ENCODE measurements at places on chromosomes 3 and 15.

DNA sequence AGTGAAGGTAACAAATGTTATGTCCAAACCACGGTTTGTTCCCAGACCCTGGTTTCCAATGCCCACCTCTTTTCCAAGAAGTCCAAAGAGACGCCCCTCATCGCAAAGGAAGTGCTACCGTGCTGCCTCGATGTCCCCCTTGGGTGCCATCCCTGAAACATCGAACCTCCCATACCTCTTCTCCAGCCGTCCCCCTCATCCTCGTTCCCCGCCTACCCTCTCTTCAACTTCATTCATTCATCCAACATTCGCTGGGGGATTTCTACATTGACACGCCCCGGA, 467 bp downstream of the TIPIN start:
- no peak for DNase-seq

DNA sequence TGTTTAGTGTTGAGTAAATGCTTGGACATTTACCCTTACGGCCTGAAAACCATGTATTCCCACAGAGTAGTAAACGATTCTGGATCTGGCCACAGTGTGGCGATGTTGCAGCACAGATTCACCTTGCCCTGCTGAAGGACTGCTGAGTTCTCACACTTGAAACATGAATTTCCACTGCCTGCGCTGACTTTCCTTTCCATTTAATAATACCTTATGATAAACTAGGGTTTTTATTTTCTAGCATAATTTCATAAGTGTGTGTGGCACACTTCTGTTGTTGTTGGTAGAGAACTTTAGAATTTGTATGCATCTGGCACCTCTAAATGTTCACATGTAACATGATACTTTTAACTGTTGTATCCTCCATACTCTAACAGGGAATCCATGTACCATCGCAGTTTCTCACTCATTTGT, 53.9 kb downstream of the C3orf38 start:
- peak; percentile 64 for DNase-seq

- DNase-seq, result no peak
Measured at GRCh38 chr3:168506589-168506988, 410.9 kb upstream of the GOLIM4 start.

- DNase-seq, result peak; percentile 83
Measured at GRCh38 chr3:42071904-42072812, 19.0 kb upstream of the TRAK1 start.

- DNase-seq, result no peak
Measured at GRCh38 chr3:151091685-151092345, 6.4 kb downstream of the MED12L start.

DNA sequence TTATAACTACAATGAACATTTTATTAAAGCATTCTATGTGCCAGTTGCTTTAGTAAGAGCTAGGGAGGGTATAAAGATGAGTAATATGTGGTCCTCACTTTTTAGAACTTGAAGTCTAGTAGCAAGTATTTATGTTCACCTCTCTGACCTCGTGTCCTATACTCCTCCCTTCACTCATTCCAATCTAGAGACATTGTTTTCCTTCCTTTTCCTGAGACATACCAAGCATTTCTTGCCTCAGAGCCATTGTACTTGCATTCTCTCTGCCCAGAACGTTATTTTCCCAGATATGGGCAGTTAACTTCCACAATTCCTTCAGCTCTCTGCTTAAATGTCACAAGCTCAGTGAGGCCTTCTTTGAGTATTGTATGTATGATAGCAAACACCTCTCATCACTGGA, 408.6 kb downstream of the PDCD6IP start:
- no peak for DNase-seq

DNA sequence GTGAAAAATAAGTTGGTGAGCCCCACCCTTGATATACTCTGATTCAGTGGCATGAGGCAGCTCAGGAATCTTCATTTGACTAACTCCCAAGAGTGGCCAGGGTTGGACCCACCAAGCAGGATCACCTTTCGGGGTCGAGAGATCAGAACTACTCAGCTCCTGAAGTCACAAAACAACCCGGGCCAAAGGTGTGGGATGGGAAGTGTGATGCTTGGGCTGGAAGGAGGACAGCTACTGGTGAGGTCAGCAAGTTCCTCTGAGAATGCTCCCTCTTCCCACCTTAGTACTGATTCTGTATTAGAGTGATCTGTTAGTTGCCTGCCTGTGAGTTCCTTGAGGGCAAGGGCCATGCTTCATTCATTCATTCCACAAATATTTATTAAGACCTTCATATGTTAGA, 15.1 kb downstream of the ESYT3 start:
- DNase-seq, result no peak

DNA sequence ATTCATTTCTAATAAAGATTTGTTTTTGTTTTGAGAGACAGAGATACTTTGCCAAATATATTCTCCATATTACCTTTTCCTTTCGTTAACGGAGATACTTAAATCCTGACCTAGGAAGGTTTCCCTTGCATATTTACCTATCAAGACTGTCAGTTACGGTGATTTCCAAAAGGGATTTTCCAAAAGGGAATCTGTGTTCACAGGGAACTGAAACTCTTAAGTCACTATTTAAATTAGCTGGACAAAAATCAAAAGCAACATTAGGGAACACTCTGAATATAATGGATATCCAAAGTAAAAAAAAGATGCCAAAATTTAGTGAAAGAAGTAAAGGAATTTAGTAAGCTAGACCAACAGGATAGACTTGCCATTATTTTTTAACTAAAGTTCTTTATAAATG, 576 bp downstream of the LRRFIP2 start:
- DNase-seq, result no peak

DNA sequence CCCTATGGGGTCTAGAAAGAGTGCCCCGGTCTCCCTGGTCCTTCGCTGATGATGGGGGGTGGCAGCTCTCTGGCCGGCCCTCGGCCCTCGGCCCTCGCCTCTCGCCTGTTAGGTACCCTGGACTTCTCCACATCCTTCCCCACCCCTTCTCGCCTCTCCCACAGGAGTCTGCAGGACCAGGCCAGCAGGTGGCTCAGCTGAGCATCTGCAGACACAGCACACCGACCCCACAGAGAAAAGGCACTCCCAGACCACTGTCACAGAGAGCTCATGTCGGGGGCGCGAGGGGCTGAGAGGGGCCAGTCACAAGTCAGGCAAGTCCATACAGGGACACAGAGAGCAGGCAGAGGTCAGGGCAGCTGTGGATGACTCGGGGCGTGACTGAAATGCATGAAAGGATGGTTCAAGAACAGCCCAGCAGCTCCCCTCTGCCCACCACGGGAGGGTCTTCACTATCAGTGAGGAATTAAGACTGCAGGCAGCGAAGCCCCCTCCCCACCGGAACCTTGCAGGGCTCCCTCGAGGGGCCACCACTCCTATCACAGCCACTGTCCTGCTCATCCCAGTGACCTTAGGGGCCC, 181.7 kb upstream of the NSMCE3 start:
- DNase-seq, result no peak

GRCh38 chr15:46901001-46901400, 816.3 kb upstream of the SEMA6D start:
- no peak for DNase-seq

DNA sequence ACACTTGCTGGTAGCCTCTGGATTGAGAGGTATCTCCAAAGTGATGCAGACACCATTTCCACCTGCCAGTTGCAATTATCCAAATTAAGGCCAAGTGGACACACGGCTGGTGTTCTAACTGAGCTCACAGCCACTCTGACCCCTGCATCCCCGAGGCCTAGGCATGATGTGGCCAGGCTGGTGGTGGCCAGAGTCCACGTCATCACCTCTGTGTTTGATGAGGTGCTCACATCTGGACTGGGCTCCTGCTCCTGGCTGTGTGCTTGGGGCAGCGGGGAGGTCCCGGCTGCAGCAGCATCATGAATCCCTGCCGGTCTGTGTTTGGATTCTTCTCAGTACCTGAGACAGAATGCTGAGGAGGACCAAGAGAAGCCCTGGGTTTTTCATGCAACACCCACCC, 4.9 kb downstream of the OXTR start:
- DNase-seq, result no peak

DNA sequence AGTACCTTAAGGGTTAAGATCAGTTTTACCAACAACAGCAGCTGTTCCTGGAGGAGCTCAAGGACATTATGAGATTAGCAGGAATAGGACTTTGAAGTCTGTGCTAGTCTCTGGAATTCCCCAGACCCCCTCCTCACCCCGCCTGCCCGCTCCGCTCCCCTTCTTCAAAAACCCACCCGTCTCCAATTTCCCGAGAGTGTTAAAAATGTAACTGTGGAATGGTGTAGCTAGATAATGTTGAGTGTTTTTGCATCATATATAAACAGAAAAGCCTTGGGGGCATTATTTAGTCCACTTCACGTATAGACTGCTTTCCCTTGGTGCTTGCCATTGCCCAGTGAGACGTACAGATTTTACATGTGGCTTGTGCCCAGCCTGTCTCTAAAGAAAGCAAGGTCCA, 65.0 kb upstream of the SEMA6D start:
- no peak for DNase-seq

GRCh38 chr15:79919090-79919748, 22.4 kb upstream of the MTHFS start:
- no peak for DNase-seq
